ENCODE measurements at places on chromosomes 4 and X. TPM values are rescaled to one million over a fixed set of nuclear protein-coding genes. Genes with fewer than 3 reads are reported as not detected.
A peak's percentile ranks its signal among the peaks of the same experiment; 100 is the strongest.

Gene SYNPO2
- 0.33 TPM for total RNA-seq

Gene SLC4A4
- total RNA-seq: 0.06 TPM

Gene FHIP1A
- total RNA-seq: 0.42 TPM

Gene FAM47A
- total RNA-seq: not detected

Gene F11
- not detected for total RNA-seq

Gene MAGEA4
- total RNA-seq: not detected

Gene REPS2
- total RNA-seq: not detected

Gene RFC1
- 128 TPM for total RNA-seq

GRCh38 chrX:13659063-13659462, 6.1 kb downstream of the TCEANC start:
- no peak for DNase-seq

DNA sequence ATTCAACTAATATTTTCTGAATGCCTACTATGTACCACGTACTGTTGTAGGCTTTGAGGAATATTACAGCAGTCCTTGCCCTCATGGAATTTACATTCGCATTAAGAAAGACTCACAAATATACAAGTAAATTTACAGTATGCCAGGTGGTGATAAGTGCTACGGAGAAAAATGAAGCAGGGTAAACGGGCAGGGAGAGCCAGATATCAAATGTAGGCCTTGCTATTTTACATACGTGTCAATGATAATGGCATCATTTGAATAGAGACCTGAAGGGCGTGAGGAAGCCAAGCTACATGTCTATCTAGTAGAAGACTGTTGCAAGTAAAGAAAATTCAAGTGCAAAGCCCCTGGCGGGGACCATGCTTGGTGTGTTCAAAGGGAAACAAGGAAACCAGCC, 65.2 kb downstream of the AMMECR1 start:
- DNase-seq: no peak

DNA sequence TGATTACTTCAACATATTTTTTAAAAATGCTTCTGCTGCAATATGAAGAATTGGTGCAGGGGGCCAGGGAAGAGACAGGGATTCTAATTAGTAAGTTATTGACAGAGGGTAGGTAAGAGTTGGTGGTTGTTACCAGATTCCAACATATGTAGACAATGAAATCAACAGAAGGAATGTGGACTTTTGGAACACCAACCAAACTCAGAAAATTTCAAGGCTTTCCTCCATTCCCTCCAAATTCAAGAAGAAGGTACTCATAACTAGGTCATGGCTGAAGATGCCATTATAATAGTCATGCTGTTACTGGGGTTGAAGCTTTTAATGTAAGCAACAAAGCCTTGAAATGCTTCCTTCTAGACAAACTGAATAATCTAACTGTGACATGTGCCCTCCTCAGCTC, 22.9 kb upstream of the CXCL13 start:
- no peak for DNase-seq

GRCh38 chr4:15836362-15836761, 58.2 kb downstream of the CD38 start:
- DNase-seq: no peak

DNA sequence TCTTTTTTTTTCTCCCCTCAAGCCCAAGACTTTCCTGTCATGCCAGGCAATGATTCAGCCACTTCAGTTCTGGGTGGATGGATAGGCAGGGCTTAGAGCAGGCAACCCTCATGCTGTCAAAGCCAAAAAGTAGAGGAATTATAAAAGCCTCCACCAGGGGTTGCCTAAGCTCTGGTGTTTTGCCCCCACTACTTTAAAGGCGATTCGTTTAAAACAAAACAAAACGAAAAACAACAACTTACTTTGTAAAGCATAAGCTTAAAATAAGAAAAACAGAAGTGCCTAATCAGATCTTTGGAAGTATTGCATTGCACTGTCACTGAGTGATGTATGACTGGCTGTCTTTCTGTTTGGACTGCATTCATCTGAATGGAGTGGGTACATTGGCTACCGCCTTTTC, 5.3 kb upstream of the IDS start:
- DNase-seq: no peak

DNA sequence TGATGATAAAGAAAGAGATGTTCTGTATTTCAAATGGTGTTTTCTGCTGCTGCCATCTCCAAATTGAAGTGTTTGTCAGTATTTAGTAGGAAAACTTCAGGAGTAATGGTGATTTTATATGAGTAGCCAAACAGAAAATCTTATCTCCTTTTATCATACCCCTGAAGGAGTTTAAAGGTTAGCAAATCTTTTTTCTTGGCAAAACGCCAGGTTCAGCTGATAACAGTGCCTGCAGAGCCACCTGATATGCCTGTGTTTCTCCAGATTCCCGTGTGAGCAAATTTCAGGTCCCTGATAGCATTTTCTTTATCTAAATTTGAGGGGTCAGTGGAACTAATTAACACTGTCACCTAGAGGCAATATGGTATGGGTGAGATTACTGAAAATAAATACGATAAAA, 65.8 kb upstream of the ETNPPL start:
- DNase-seq: no peak

DNA sequence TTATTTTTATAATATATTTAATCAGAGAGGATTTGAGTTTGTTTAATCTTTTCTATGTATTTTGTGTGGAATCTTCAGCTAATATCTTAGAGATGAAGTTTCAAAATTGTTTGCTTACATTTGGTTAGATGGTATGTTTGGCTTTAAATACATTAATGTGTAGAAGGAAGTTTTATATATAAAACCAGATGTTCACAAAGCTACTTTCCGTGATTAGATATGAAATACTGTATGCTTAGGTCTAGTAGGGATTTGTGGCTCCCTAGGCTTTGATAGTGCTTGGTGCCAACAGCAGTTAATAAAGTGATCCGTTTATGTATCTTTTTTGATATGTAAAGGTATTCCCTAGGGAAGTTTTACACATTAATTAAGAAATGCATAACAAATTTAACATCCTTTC, 223.0 kb downstream of the ARHGAP10 start:
- no peak for DNase-seq

DNA sequence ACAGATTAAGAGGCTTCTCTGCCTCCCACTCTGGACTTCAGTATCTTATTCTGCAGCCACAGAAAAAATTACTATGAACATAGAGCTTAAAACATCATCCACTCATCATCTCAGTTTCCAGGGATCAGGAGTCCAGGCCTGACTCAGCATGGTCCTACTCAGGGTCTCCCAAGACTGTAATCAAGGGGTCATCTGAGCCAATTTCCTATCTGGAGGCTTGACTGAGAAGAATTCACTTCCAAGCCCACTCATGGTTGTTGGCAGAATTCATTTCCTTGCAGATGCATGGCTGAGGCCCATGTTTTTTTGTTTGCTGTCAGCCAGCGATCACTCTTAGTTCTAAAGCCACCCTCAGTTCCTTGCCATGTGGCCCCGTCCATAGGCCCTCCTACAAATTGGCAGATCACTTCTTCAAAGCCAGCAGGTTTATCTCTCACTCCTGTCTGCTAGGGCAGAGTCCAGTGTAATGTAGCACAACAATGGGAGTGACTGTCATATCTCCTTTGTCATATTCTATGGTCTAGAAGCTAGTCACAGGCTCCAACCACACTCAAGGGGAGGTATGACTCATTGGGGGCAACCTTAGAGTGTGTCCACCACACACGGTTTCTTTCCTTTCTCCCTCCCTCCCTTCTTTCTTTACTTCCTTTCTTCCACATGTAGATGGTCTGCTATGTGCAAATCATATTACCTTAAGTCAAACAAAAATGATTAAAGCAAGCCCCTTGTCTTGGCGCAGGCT, 251.6 kb downstream of the QDPR start:
- no peak for DNase-seq

DNA sequence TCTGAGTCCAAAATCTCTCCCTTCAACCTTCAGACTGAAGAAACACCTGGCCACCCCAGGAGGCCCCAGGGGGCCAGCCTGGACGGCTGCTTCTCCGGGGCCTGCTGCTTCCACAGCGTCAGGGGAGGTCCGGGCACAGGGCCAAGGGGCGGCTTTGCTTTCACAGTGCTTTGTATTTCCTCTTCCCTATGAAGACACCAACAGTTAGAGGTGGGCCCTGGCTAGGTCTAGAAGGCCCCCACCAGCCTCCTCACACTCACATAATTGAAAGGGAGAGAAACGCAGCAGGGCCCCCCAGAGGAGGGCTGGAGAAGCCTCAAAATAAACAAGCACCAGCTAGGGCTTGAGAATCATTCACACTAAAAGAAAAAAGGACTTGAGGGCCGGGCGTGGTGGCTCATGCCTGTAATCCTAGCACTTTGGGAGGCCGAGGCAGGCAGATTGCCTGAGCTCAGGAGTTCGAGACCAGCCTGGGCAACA, 17.8 kb downstream of the SCD5 start:
- no peak for DNase-seq

- DNase-seq: no peak
These were observed 78.9 kb upstream of the PSAPL1 start for GRCh38 chr4:7513671-7514070.

- no peak for DNase-seq
These were observed 66.1 kb downstream of the RBMX2 start for GRCh38 chrX:130467936-130468335.

DNA sequence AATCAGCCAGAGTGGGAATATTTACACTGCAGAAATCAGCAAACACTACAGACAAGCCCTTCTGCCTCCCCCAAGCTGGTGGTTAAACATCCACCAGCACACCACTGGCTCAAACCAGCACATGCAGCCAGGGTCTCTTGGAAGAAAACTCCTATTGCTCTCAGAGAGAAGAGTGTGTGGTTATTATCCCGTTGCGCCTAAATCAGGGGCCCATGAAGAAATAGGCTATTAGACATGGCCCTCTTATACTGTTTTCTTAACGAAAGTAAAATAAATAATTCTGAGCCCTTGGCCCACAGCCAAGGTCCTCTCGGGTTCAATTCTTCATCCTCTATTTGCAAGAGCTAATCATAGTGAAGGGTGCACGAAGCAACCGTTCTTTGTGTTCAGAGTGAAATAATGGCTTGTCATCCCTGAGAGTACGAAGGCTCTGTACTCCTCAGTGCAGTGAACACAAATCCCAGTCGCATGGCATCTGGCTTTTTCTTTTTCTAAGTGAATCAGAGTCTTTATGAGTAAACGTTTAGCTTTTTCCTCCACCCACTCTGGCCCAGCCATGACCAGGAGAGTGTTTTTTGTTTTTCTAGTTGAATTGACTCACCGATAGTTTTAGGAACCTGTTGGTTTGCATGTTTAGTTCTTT, 33.4 kb upstream of the RBM47 start:
- DNase-seq: no peak

DNA sequence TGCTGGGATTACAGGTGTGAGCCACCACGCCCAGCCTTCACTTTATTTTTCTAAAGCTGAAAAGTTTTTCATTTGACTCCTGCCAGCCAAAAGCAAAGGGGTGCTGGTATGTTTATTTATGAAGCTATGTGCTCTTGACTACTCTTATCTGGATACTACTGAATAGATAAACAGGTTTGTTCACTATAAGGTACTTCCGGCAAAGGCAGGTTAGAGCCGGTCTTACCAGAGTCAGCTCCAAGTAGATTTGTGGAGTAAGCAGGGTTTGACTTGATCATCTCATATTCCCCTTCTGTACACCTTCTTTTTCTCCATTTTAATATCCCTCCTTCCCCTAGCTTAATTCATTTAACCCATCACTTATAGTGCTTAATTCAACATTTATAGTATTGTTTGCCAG, 175.4 kb upstream of the MBNL3 start:
- DNase-seq: no peak

DNA sequence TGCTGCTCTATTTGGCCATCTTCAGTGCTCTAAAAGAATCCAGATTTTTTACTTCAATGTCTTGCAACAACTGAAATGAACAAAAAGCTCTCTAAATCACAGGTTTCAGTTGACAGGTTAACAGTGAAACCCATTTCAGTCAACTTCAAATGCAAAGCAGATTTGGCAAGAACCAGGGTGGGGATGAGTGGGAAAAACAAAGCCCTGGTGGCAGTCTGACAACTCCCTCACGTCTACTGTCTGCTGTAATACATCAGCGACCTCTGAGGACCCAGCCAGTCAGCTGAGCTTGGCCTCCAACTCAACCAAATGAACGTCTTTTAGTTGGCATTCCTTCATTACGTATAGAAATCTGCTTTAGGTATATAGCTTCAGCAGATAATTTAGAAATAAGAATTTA, 95.8 kb downstream of the COL25A1 start:
- no peak for DNase-seq

DNA sequence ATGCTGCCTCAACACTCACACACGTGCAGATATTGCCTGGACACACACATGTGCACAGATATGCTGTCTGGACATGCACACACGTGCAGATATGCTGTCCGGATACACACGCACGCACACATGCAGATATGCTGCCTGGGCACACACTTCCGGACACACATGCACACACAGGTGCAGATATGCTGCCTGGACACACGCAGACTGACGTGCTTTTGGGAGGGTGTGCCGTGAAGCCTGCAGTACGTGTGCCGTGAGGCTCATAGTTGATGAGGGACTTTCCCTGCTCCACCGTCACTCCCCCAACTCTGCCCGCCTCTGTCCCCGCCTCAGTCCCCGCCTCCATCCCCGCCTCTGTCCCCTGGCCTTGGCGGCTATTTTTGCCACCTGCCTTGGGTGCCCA, 14.7 kb downstream of the FGFRL1 start:
- DNase-seq: peak; percentile 50

DNA sequence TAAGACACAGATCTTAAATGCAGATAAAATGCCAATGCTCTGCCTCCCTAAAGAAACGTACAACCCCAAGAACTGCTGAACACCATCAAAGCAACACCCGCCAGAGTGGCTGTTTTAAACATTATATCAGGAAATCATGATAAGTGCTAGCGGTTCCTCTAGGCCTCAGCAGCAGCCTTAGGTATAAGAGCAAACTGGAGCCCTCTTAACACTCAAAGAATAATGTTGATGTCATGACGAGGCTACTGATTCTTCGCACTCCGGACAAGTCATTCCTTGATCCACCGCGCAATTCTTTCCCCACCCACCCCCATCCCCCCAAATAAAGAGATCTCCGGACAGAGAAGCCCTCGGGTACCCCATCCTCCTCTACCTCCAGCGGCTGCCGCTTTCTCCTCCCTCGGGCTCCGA, 507 bp downstream of the LIN54 start:
- DNase-seq: no peak

GRCh38 chr4:55326629-55327028, 19.4 kb upstream of the SRD5A3 start:
- no peak for DNase-seq

DNA sequence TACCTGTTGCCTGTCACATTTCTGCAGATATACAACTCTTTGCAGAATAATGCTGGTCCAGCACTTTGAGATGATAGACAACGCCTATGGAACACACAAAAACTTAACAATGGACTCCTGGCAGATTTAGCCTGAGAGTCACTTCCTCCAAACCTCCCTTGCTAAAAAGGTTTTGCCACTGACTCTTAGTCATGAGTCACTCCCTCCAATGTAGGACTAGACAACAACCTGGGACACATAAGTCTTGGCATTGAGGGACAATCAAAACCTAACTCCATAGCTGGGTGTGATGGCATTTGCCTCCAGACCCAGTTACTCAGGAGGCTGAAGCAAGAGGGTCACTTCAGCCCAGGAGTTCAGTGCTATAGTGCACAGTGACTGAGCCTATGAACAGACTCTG, 22.0 kb upstream of the EIF4E start:
- DNase-seq: no peak

All from activated naive CD8-positive, alpha-beta T cell treated with anti-CD3 and anti-CD28 coated beads for 36 hours (primary cell).